ENCODE measurements at places on chromosomes 16 and 17.
A peak's percentile ranks its signal among the peaks of the same experiment; 100 is the strongest.

DNA sequence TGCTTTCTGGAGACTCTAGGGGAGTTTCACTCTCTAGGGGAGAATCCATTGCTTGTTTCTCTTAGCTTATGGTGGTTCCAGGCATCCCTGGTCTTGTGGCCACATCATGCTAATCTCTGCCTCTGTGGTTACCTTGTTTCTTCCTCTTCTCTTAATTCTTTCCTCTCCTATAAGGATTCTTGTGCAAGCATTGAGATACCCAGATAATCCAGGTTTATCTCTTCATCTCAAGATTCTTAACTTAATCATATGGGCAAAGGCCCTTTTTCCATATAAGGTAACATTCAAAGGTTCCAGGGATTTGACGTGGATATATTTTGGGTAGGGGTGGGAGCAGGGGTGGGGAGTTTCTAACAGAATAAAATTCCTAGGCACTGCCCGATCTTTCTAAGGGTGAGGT is 32.6 kb downstream of the FAM20A start:
- no peak for DNase-seq
- H3K4me3 ChIP-seq: no peak overlapping the region

DNA sequence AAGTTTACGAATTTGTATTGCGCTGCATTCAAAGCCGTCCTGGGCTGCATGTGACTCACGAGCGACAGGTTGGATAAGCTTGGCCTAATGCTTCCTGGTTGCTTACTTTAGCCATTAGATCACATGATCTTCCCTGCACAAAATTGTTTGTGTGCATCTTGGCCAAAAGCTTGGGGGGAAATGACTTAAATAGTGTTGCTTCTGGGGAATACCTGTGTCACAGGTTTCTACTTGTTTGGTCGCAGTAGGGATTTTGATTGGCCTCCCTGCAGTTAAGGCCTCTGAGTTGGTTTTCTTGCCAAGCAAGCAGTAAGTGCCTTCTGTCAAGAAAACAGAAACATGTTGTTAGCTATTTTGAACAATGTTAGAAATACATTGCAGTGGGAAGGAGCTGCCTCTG is 39.6 kb upstream of the DUSP14 start:
- no peak for DNase-seq
- no peaks in the 10 kb centered on the region for H3K36me3 ChIP-seq
- no peak overlapping the region for H3K27ac ChIP-seq
- peaks cover 6% of the 10 kb centered on the region for H3K4me1 ChIP-seq

GRCh38 chr16:557463-558297 is 2.5 kb upstream of the PRR35 start:
- no peak overlapping the region for H3K4me3 ChIP-seq
- no peak overlapping the region for H3K27ac ChIP-seq
- no peaks in the 10 kb centered on the region for H3K36me3 ChIP-seq
- no peak for DNase-seq

DNA sequence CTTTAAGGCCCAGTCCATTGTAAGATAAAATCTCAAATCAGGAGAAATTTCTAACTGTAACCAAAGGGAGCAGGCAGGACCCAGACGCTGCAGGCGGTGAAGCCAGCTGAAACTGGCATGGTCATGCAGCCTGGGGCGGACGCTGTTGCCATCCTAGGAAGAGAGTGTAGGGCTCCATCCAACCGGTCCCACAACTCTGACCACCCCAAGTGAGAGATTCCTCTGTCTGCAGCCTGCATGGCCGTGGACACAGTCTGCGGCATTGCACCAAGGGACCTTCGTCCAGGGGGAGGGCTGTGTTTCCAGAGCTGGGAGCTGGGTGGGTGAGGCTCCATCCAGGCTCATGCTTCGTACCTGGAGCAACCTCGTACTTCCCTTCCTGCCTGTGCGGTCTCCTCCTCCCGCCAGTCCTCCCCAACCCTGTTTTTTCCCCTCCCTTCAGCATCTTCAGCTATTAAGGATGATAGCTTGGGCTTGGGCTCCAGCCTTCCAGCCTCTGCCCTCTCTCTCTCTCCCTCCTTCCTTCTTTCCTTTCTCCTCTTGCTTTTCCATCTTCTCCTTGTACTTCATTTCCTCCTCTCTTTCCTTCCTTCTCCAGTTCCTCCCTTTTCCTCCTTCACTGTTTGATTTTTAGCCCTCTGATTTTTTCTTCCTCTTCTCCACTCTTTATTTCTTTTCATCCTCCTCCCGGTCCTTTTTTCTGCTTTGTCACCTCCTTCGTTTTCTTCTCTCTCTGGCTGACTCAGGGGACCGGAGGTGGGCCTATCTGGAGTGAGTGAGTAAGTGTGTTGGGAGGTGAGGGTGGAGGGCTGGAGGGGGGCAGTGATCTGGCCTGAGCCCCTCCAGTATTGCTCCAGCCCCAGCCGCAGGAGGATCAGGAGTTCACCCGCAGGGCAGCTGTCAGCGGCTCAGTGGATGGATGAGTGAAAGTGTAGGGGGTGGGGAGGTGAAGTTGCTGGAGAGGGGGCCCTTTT is 17.0 kb upstream of the LHX1 start:
- no peak for DNase-seq
- H3K4me1 ChIP-seq: no peaks in the 10 kb centered on the region
- H3K36me3 ChIP-seq: no peaks in the 10 kb centered on the region
- H3K27ac ChIP-seq: no peak overlapping the region
- H3K27me3 ChIP-seq: peaks cover 11% of the 10 kb centered on the region

- no peaks in the 10 kb centered on the region for H3K27me3 ChIP-seq
- peak overlapping the region; percentile 91 for H3K27ac ChIP-seq
- peak; percentile 17 for DNase-seq
- no peak overlapping the region for H3K4me3 ChIP-seq
- H3K4me1 ChIP-seq: peaks cover 62% of the 10 kb centered on the region
- H3K36me3 ChIP-seq: no peaks in the 10 kb centered on the region
Measured at GRCh38 chr17:77375108-77375916, 234.5 kb downstream of the SEC14L1 start.

DNA sequence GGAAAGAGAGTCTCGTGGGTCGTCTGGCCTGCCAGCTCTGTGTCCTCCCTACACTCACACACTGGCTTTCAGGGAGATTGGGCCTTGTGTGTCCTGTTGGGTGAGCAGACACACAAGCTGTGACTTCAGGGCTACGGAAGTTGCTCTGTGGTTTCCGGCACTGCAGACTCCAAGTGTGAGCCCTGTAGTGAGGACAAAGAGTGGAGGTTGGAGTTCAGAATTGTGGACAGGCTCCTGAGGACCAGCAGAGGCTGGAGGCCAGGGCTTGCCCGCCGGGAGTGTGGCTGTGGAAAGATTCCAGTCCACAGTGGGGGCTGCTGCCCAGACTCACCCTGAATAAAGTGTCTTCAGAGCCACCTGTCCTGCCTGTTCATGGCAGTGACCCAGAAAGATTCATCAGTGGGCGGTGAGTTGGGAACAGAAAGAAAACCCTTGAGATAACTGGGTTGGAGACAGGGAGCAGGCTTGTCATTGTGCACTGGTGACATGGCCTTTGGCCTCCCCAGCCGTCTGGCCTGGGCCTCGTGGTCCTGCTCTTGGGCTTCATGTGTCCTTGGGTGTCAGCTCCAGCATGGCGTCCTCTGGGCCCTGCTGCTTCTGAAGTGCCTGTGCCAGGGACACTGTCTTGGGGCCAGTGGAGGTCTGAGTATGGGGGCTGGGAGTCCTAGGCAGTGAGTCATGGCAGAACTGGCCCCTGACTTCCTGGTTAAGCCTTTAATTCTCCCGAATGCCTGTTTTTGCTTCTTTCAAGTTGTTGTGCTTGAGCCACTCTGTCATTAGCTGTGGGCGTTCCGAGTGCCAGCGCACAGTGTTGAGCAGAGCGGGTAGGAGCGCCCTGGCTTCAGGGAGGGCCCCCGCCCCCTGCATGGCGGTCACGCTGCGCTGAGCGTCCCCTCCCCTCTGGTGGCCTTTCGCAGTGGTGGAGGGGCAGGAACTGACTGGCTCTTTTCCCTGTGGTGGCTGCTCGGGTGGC is 19.9 kb upstream of the ZNF750 start:
- H3K4me1 ChIP-seq: peaks cover 20% of the 10 kb centered on the region
- H3K27ac ChIP-seq: peak overlapping the region; percentile 70
- H3K4me3 ChIP-seq: no peak overlapping the region
- no peaks in the 10 kb centered on the region for H3K36me3 ChIP-seq
- DNase-seq: peak; percentile 84

- H3K36me3 ChIP-seq: no peaks in the 10 kb centered on the region
- no peaks in the 10 kb centered on the region for H3K27me3 ChIP-seq
- H3K27ac ChIP-seq: no peak overlapping the region
- DNase-seq: no peak
Measured at GRCh38 chr17:78889531-78889930, 13.5 kb downstream of the CEP295NL start.

GRCh38 chr16:11806721-11807120 is 9.7 kb upstream of the ZC3H7A start:
- H3K27ac ChIP-seq: no peak overlapping the region
- H3K36me3 ChIP-seq: no peaks in the 10 kb centered on the region
- DNase-seq: no peak
- no peaks in the 10 kb centered on the region for H3K27me3 ChIP-seq

- H3K27me3 ChIP-seq: no peaks in the 10 kb centered on the region
- H3K4me1 ChIP-seq: peaks cover 23% of the 10 kb centered on the region
- H3K27ac ChIP-seq: peak overlapping the region; percentile 89
- DNase-seq: peak; percentile 66
- H3K36me3 ChIP-seq: no peaks in the 10 kb centered on the region
- H3K4me3 ChIP-seq: no peak overlapping the region
Measured at GRCh38 chr16:56679818-56680217, 2.5 kb upstream of the MT1X start.

DNA sequence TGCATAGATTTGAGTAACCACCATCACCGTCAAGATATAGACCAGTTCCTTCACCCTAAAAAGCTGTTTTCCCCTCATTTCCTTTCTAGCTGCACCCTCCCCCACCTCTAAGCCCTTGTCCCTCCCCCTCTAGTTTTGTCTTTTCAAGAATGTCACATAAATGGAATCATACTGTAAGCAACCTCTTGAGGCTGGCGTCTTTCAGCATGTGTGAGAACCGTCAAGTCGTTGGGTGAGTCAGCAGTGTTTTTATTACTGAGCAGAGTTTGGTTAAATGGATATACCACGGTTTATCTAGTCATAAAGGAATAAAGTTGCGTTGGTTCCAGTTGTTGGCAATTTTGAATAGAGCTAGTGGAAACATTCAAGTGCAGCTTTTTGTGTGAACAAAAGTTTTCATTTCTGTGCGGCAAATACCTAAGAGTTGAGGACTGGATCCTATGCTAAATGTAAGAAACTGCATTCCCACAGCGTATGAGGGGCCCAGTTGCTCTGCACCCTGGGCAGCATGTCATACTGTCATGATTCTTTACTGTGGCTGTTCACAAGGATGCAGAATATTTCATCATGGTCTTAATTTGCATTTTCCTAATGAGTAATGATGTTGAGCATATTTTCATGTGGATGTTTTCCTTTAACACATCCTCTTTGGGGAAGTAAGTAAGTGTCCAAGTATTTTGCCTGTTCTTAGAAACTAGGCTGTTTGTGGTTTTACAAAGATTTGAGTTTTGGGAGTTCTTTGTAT is 264.3 kb downstream of the CPPED1 start:
- no peak for DNase-seq
- H3K27ac ChIP-seq: no peak overlapping the region
- H3K27me3 ChIP-seq: no peaks in the 10 kb centered on the region

GRCh38 chr17:34285286-34285792 is at the start of gene CCL11:
CCL11 (plus strand) TSS chr17:34285742; CDS start chr17:34285809, 67 bp downstream.
- H3K4me3 ChIP-seq: no peak within 1 kb of the TSS
- H3K4me1 ChIP-seq: no peaks in the 10 kb centered on the region
- no peak within 1 kb of the TSS for H3K27ac ChIP-seq
- H3K27me3 ChIP-seq: no peaks in the 10 kb centered on the region

GRCh38 chr17:4175921-4176807 is 33.2 kb downstream of the CYB5D2 start:
- H3K4me1 ChIP-seq: no peaks in the 10 kb centered on the region
- no peak overlapping the region for H3K4me3 ChIP-seq
- no peaks in the 10 kb centered on the region for H3K36me3 ChIP-seq
- H3K27me3 ChIP-seq: no peaks in the 10 kb centered on the region
- no peak for DNase-seq

DNA sequence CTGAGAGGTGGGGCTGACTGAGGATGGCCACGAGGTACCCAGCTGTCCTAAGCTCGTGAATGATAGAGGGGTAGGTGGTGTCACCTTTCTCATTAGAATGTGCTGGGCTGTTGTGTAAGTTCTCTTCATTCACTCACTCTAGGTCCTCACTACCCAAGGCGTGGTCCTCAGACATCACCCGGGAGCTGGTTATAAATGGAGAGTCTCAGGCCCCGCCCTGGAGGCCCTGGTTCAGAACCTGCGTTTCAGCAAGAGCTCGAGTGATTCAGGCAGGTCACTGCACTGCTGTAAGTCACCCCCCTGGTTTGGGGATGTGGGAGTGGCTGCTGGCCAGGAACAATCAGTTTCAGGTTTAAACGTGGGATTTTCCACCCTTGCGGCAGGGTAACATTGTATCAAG is 139.8 kb downstream of the FOXL1 start:
- no peak overlapping the region for H3K4me3 ChIP-seq
- no peak for DNase-seq
- peaks cover 4% of the 10 kb centered on the region for H3K27me3 ChIP-seq
- no peaks in the 10 kb centered on the region for H3K4me1 ChIP-seq
- H3K27ac ChIP-seq: no peak overlapping the region

DNA sequence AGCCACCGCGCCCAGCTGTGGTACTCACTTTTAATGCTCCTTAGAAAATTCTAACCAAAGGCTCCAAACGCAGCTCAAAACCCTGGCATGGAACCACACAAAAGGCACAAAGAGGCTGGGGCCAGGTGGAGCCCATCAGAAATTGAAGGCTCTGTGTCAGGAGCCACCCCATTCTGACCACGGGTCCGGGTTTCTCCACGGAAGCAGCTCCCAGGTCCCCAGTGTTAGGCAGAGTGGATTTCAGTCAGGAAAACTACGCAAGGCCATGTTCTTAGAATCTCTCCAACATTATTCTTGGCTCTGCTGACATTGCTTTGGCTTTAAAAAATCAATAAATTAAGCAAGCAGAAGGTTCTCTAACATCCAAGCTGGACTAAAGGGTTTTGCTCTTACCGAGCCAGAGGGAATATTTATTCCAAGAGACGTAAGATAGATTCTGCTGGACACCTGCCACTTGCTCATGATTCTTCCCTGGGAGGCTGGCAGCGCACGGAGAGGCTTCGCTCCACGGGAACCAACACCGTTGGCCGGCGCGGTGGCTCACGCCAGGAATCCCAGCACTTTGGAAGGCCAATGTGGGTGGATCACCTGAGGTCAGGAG is 93.5 kb downstream of the NXN start:
- no peak overlapping the region for H3K4me3 ChIP-seq
- H3K27ac ChIP-seq: peak overlapping the region; percentile 74
- DNase-seq: peak; percentile 85
- H3K4me1 ChIP-seq: peaks cover 5% of the 10 kb centered on the region
- H3K36me3 ChIP-seq: no peaks in the 10 kb centered on the region
